ENCODE measurements at places on chromosomes 7 and 10. TPM values are rescaled to one million over a fixed set of nuclear protein-coding genes. Genes with fewer than 3 reads are reported as not detected.

GRCh38 chr10:97135464-97135863 lies 50.3 kb downstream of the SLIT1 start:
- DNase-seq: no peak
- no peak overlapping the region for H3K27ac ChIP-seq
- no peaks in the 10 kb centered on the region for H3K36me3 ChIP-seq
- no peaks in the 10 kb centered on the region for H3K27me3 ChIP-seq
- H3K4me1 ChIP-seq: no peaks in the 10 kb centered on the region

GRCh38 chr10:123831259-123831658 lies 60.3 kb downstream of the CPXM2 start:
- DNase-seq: no peak
- no peak overlapping the region for H3K27ac ChIP-seq
- H3K27me3 ChIP-seq: no peaks in the 10 kb centered on the region
- no peaks in the 10 kb centered on the region for H3K4me1 ChIP-seq
- H3K36me3 ChIP-seq: no peaks in the 10 kb centered on the region

- H3K4me1 ChIP-seq: no peaks in the 10 kb centered on the region
- H3K27ac ChIP-seq: no peak overlapping the region
- H3K4me3 ChIP-seq: no peak overlapping the region
These were observed 64.6 kb upstream of the KCNMA1 start for GRCh38 chr10:77702166-77702565.

DNA sequence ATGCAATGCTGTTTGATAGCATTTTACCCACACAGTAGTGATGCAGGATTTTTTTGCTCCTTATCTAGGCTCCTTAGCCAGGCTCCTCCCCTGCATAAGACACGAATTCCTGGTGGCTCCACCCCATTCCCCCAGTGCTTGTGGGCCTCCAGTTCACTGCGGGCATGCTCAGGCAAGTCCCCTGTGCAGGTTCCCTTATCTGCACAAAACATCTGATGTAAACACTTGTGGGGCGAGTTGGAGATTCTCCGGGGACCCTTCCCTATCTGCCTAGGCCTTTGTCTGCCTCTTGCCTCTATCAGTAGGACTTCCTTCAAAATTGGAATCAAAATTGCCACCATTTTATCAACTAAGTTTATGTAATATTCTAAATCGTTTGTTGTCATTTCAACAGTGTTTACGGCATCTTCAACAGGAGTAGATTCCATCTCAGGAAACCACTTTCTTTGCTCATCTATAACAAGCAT lies 5.4 kb upstream of the STK17A start:
- no peaks in the 10 kb centered on the region for H3K36me3 ChIP-seq
- no peak overlapping the region for H3K27ac ChIP-seq
- H3K4me3 ChIP-seq: no peak overlapping the region
- no peak for DNase-seq
- no peaks in the 10 kb centered on the region for H3K4me1 ChIP-seq
- no peaks in the 10 kb centered on the region for H3K27me3 ChIP-seq

Gene TMEM229A
- not detected for total RNA-seq

Gene TMEM248
- 122 TPM for total RNA-seq
